ENCODE measurements at places on chromosomes 5 and 9. TPM values are rescaled to one million over a fixed set of nuclear protein-coding genes. Genes with fewer than 3 reads are reported as not detected.
A peak's percentile ranks its signal among the peaks of the same experiment; 100 is the strongest.

DNA sequence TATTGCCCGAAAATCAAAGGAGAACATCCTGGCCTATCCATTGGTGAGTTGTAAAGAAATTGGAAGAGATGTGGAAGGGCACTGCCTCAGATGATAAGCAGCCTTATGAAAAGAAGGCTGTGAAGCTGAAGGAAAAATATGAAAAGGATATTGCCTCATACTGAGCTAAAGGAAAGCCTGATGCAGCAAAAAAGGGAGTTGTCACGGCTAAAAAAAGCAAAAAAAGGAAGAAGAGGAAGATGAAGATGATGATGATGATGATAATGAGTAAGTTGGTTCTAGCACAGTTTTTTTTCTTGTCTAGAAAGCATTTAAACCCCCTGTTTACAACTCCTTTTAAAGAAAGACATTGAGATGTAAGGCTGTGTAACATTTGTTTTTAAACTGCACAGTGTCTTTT is 59.8 kb upstream of the ZBED3 start:
- H3K36me3 ChIP-seq = no peaks in the 10 kb centered on the region
- H3K27me3 ChIP-seq = no peaks in the 10 kb centered on the region
- H3K4me3 ChIP-seq = no peak overlapping the region
- H3K27ac ChIP-seq = no peak overlapping the region

- H3K27me3 ChIP-seq = no peaks in the 10 kb centered on the region
- no peak for DNase-seq
- peaks cover 18% of the 10 kb centered on the region for H3K36me3 ChIP-seq
- H3K4me1 ChIP-seq = peaks cover 13% of the 10 kb centered on the region
- no peak overlapping the region for H3K4me3 ChIP-seq
Measured at GRCh38 chr5:128304791-128305190, 221.2 kb downstream of the SLC12A2 start.

DNA sequence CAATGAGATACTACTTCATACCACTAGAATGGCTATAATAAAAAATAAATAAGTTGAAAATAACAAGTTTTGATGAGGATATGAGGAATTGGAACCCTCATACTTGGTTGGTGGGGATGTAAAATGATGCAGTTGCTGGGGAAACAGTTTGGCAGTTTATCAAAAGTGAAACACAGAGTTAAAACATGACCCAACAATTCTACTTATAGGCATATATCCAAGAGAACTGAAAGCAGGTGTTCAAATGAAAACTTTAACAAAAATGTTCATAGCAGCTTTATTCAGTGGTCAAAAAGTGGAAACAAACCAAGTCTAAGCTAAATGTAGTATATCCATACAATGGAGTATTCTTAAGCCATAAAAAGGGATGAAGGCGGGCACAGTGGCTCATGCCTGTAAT is 13.1 kb upstream of the LHFPL2 start:
- no peak for DNase-seq
- H3K4me1 ChIP-seq = peaks cover 14% of the 10 kb centered on the region
- no peaks in the 10 kb centered on the region for H3K36me3 ChIP-seq
- no peak overlapping the region for H3K4me3 ChIP-seq

DNA sequence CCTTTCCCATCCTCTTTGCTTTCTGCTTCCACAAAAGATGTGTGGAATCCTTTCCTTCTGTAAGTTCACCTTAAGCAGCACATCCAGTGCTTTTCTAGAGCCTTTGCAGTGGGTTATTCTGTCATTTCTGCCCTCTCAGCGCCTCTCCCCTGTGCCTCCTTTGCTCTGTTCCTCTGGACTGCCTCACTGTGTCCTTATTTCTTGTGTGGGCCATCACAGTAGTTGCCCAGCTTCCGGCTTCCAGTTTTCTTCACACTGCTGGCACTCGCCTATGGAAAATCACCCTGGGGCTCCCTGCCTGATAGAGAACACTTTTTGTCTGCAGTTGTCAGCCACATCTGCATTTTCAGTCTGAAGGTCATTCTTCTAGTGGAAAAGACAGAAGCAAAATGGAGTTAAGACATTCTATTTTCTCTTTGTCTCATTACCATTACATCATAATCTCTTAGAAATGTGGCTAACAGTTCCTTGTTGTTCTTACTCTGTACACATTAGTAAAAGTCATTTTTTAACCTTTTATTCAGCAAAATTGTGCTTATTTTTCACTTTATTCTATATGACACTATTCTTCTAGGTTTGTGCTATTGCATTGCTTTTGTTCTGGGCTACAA is 64.1 kb upstream of the ZNF608 start:
- no peak overlapping the region for H3K27ac ChIP-seq
- no peak for DNase-seq
- peaks cover 13% of the 10 kb centered on the region for H3K4me1 ChIP-seq

DNA sequence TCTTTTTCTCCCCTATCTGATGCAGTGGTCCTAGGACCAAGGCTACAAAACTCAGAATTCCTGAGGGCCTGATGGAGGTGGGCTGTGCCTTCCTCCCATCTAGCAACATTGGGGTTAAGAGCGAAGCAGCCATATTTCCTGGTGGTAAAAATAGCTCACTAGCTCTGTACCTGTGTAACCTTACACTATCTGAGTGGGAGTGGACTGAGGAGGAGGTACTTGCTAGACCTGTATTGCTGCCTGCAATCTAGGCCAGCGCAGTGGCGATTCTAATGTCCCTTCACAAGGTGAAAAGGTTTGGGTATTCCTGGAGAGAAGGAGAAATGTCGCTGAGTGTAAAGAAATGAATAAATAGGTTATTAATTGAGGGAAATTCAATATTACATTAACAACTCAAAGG is 80.2 kb upstream of the LIFR start:
- H3K4me3 ChIP-seq = no peak overlapping the region
- H3K36me3 ChIP-seq = peaks cover 14% of the 10 kb centered on the region
- no peak for DNase-seq
- no peak overlapping the region for H3K27ac ChIP-seq
- H3K27me3 ChIP-seq = no peaks in the 10 kb centered on the region
- H3K4me1 ChIP-seq = 0 out of 2 replicates have a peak, but pooled peaks cover 3% of the 10 kb centered on the region

DNA sequence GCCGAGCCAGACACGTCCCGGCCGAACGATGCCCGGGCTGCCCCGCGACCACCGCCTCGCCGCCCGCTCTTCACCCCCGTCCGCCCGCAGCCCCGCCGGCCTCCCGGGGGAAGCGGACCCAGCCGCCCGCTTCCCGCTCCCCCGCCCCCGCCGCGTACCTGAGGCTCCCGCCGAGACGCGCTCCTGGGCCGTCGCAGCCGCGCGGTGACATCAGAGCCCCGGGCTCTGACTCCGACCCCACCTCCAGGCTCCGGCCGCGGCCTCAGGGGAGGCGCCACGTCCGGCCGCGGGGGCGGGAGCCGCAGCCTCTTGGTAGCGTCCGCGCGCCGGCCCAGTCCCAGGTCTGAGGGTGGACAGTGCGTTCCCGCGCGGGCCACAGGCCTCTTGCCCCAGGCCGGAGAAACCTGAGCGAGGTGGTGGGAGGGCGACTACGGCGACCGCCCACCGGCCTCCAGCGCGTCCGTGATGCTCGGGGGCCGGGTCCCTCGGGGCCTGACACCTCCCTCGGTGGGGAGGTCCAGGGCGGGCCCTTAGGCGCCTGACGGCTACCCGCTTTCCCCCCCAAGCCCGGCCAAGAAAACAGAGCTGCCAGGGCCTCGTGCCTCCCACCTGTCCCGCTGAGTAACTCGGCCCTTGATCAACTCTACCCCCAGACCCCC is at the start of gene SHROOM1:
Gene SHROOM1, minus strand, starts transcription at position 212 of the 659 bp plus-strand sequence. CDS start 4,507 bp downstream, outside the sequence.
- H3K4me1 ChIP-seq = peaks cover 8% of the 10 kb centered on the region

DNA sequence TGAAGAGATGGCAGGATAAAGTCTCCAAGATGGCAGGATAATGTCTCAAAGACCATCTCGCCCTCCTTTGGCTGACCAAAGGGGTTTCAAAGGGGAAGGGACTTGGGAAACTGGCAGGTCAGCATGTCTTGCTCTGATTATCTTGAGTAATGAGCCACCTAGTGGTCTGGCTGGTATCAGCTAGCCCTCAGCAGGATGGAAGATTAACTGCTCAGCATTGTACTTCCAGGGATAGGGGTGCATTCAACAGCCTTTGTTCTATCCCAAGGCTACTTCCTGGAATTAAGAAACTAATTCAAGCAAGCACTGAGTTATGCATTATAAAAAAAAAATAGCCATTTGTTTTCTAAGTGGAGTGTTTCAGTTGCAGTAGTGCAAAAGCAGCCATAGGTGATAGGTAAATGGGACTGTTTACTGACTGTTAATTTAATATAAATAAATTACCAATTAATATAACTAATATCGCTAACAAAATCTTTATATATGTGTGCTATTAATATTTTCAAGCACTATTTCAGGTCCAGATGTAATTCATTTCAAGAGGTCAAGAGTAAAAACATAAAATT is 555.5 kb downstream of the CDH9 start:
- peaks cover 9% of the 10 kb centered on the region for H3K4me1 ChIP-seq
- DNase-seq = peak; percentile 63
- H3K36me3 ChIP-seq = peaks cover 13% of the 10 kb centered on the region

DNA sequence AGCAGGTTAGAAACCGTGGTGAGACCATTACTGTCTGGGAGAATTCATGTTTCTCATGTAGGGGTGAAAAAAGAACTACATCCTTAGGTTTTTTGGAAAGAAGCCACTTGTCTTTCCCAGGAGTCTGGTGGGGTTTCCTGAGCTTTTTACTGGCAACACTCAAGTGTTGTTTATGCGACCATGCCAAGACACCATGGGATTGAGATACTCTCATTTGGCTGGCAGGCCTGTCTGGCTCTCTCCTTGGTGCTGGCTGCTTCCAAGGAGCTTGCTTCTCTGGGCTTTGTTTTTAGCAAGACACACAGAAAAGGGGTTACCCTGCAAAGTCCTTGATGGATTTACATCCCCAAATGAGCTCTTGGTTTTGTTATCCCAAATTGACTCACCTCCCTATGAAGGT is 80.9 kb upstream of the ISL1 start:
- peaks cover 43% of the 10 kb centered on the region for H3K36me3 ChIP-seq
- no peak for DNase-seq
- H3K27ac ChIP-seq = no peak overlapping the region
- no peak overlapping the region for H3K4me3 ChIP-seq

- H3K4me3 ChIP-seq = no peak overlapping the region
- no peaks in the 10 kb centered on the region for H3K36me3 ChIP-seq
- H3K27ac ChIP-seq = no peak overlapping the region
- no peaks in the 10 kb centered on the region for H3K27me3 ChIP-seq
Measured at GRCh38 chr9:111622626-111623025, 8.5 kb upstream of the DNAJC25 start.

DNA sequence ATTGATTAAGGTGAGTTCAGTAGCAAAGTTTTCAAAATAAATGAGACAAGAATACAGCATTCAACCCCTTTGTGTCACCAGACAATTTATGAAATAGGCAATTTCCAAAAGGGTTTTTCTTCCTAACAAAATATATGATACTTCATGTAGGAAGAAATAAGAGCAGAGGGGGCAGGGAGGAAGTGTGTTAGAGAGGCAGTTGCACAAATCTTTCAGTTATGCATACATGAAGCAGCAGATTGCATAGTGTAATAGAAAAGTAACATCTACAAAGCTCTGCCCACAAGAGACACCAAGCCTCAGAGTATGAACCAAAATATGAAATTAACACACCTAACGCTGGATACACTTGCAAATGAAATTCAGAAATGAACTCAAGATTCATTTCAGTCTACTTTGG is 157.0 kb downstream of the DENND1A start:
- no peaks in the 10 kb centered on the region for H3K36me3 ChIP-seq
- no peak for DNase-seq
- H3K27ac ChIP-seq = no peak overlapping the region
- peaks cover 53% of the 10 kb centered on the region for H3K4me1 ChIP-seq
- H3K27me3 ChIP-seq = no peaks in the 10 kb centered on the region

DNA sequence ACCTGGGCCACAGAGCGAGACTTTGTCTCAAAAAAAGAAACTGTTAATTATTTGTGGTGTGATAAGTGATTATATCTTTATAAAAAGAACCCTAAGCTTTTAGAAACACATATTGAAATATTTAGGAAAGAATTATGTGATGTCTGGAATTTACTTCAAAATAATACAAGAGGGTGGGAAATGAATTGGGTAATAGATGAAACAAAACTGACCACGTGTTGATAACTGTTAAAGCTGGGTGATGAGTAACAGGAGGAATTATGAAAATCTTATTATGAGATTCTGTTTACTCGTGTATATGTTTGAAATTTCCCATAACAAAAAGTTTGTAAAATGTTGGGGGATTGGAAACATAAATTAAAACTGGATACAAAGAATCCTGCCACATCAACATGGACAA is 33.0 kb upstream of the PPP2CA start:
- no peak overlapping the region for H3K4me3 ChIP-seq
- no peak overlapping the region for H3K27ac ChIP-seq
- no peaks in the 10 kb centered on the region for H3K4me1 ChIP-seq
- peaks cover 25% of the 10 kb centered on the region for H3K36me3 ChIP-seq
- peaks cover 17% of the 10 kb centered on the region for H3K27me3 ChIP-seq

DNA sequence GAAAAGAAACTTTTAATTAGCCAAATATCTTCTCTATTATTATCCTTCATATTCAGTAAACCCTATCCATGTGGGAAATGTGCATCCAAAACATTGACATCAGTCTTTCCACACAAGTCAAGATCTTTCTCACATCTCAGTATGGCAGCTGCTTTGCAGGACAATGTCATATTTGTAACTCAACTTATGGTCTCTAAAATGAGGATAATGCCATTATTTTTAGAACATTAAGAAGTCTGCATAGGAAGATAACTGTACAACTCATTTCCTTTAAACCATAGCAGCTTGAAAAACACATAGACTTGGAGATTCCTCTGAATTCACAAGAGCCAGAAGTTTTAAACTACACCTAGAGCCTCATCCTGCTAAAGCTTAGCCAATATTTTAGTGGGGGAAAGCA is 43.7 kb downstream of the MCTP1 start:
- DNase-seq = no peak
- H3K4me1 ChIP-seq = no peaks in the 10 kb centered on the region
- H3K4me3 ChIP-seq = no peak overlapping the region
- H3K27ac ChIP-seq = no peak overlapping the region

GRCh38 chr5:89324990-89325389 is 442.0 kb upstream of the MEF2C start:
- no peaks in the 10 kb centered on the region for H3K27me3 ChIP-seq
- no peaks in the 10 kb centered on the region for H3K36me3 ChIP-seq
- no peak for DNase-seq

DNA sequence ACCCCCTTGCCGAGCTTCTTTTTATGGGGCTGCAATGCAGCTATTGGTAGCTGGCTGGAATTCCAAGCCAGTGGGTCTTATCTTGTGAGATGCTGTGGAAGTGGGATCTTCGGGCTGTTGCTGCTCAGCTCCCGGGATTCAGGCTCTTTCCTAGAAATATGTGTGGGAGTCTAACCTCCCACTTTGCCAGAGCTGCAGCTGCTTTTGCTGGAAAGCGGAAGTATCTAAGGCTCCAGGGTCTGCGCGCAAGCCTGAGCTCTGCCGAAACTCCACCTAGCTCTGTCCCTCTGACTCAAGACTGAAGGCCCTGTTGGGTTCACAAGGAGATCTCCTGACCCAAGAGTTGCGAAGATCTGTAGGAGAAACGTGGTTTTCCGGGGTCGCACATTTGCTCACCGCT is 151.1 kb upstream of the ANKRD55 start:
- H3K36me3 ChIP-seq = no peaks in the 10 kb centered on the region
- H3K4me3 ChIP-seq = no peak overlapping the region
- H3K4me1 ChIP-seq = peaks cover 6% of the 10 kb centered on the region
- no peak overlapping the region for H3K27ac ChIP-seq
- H3K27me3 ChIP-seq = no peaks in the 10 kb centered on the region

The PCDHB2 gene
- 23.1 TPM for total RNA-seq

The GMCL2 gene
- not detected for total RNA-seq

The LCN12 gene
- 4.7 TPM for total RNA-seq

Measured in WTC11 (cell line).